ENCODE measurements at places on chromosomes 5 and 9.
A peak's percentile ranks its signal among the peaks of the same experiment; 100 is the strongest.

DNA sequence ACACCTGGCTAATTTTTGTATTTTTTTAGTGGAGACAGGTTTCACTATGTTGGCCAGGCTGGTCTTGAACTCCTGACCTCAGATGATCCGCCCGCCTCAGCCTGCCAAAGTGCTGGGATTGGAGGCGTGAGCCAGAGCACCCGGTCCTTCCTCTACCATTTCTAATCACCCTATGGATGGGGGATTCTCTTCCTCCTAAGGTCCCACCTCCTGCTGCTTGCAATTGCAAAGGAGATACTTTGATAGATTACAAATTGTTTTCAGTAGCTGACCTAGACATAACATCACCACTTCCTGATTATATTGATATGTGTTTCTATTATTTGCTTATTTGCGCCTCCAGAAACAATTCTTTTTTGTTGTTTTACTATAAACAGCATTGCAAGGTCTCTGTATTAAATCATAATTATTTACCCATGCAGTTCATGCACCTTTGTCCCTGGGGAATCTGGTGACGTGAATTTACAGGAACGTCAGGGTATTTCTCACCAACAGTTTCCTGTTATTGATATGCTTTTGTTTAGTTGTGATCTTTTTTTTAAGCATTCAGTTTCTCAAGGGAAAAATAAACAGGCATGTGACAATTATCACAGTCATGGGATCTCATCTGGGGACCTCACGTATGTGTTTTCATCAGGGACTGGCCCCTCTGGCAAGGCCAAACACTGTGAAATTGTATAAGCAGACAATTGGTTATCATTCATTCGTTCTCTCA lies 43.2 kb downstream of the ESM1 start:
- no peak for DNase-seq

GRCh38 chr9:1522219-1522767 lies 472.1 kb downstream of the DMRT2 start:
- DNase-seq, result no peak

GRCh38 chr5:132457371-132458225 lies 33.0 kb downstream of the IRF1 start:
- no peak for DNase-seq

DNA sequence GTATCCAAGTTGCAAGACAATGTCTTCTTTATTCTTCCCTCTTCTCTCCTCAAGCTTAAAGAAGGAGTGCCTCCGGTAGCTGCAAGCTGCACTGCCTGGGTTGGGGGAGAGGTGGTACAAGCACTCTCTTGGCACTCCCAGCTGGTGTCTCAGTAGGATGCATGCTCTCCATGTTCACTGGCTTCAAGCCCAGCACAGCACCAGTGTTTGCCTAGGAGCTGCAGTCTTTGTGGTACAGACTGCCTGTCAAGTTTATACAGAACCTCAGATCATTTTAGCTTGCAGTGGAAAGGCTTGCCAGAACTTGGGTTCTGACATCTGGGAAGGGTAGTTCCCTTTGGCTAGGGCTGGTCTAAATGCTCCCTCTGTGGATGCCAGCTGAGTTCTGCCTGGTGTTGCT lies 505.6 kb downstream of the MAN2A1 start:
- DNase-seq, result no peak

- DNase-seq, result no peak
Observed at GRCh38 chr9:72193478-72193881, 44.2 kb downstream of the GDA start.

DNA sequence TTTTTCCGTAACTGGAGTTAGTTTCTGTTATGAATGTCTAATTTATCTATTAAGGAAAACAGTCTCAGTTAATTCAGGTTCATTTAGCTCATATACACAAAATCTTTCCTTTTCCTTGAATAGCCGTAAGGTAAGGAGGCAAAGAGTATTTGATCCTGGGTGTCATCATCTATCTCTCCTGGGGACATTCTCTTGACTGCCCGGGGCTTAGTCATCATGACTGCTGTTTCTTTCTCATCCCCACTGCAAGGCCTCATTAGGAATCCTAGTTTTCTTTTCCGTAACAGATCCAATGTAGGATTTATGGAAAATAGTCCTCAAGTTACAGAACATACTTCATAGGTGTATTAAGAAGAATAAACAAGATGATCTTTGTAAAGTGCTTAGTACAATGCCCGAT lies 134.9 kb upstream of the CHD1 start:
- DNase-seq, result no peak

DNA sequence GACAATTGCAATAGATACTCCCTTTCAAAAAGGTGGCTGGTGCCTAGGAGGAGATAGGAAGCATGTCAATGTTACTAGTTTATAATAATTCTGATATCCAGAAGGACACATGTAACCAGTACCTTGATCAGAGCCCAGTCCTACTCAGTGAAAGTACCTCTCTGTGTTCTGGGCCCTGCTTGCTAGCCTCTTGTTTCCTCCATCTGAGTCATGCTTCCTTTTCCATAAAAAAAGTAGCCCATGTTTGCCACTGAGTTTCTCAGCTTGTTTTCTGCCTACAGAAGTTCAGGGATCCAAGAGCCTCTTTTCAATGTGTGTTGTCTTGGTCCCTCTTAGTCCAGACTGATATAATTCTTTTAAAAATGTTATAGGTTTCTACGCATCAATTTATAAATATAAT lies 149.0 kb downstream of the SSBP2 start:
- DNase-seq, result no peak

DNA sequence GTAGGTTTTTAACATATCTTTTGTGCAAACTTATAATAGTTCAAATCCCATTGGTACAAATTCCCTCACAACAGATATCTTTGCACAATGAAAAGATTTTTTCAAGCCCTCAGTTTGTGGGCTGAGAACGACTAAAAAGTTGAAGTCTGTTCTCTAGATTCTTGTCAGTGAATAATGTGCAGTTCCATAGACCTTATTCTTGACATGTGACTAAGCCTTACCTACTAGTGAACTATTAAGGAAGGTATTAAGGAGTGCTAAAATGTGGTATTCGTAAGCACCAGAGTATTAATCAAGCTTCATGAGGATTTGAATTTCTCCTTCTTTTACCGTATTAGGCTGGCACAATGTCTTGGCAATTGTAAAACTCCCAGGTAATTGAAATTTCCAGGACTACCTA lies 205.6 kb upstream of the DMRTA1 start:
- DNase-seq, result no peak

DNA sequence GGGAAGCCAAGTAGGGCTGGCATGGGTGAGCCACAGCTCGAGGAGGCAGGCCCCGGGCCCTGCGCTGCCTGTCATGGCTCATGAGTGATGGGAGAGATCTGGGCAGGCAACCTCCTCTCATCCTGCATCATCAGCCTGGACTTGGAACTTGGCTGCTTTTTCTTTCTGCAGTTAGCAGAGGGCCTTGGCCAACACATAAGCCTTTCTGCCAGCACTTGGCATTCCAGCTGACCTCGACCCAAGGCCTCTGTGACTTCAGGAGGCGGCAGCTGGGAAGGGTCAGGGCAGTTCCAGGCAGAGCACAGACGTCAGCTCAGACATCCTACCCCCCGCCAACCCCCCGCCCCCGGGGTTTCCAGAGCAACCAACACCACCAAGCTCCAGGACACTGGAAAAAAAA lies 7.6 kb downstream of the S1PR3 start:
- DNase-seq, result no peak

- DNase-seq, result no peak
Observed at GRCh38 chr9:114503009-114503408, 2.3 kb downstream of the WHRN start.

- DNase-seq, result peak; percentile 40
Observed at GRCh38 chr9:5869315-5870019, 21.2 kb upstream of the MLANA start.

DNA sequence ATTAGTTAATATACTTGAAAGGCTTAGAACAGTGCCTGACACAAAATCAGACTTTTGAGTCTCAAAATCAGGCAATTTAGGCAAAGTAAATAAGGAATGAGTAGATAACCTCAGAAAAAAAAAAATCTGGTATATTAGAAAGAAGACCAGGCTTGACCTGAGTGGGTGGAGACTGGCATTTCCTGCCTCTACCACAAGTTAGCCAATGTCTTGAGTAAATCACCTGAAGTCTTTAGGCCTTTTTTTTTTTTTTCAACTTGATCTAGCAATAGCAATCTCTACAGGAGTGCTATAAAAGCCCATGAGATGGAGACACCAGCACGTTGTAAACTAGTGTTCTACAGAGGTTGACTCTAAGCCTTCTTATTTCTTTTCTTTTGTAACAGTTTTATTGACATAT lies 104.2 kb upstream of the RASEF start:
- no peak for DNase-seq

DNA sequence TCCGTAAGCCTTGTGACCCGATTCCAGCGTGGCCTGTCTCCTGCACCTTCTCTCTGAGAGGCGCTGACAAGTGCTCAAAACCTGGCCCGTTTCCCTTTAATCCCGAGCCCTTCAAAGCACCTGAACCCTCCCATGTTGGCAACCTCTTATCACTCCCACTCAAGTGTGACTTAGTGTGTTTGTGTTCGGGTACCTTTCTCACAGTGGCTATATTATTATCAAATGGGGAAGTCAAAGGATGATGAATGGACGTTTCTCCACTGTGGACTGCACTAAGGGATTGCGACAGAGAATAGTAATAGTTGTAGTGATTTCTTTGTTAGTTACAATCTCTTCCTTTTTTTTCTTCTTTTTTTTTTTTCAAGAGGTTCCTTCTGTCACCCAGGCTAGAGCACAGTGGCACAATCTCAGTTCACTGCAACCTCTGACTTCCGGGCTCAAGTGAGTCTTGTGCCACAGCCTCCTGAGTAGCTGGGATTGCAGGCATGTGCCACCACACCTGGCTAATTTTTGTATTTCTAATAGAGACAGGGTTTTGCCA lies 65.4 kb upstream of the TNFSF8 start:
- DNase-seq, result no peak

DNA sequence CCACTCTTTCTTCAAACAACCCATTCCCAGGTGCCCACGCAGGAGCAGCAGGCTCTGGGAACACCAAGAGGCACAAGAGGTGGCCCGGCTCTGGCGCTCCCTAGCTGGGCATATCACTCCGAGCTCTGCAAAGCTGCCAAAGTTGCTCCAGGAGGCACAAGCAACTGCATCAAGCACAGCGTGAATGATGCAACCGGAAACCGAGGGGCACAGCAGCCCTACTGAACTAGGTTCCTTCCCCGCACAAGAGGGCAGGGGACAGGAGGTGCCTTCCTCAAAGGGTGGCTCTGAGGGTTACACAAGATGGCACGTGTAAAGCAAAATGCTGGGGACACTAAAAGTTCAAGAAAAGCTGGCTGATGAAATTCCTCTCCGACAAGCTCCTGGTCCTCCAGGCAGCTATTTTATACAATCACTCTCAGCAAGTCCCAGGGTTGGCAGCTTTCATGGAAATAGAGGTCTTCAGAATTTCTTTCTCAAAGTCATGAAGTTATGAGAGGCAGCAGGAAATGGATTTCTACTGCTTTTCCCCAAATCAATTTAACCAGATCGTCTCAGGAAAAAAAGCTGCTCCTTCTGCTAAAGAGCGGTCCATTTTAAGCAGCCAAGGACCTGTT lies 22.9 kb downstream of the PSMB7 start:
- no peak for DNase-seq

- no peak for DNase-seq
Observed at GRCh38 chr5:5531371-5531770, 108.9 kb downstream of the ICE1 start.

GRCh38 chr5:30414078-30414477 lies 779.4 kb upstream of the CDH6 start:
- DNase-seq, result no peak

DNA sequence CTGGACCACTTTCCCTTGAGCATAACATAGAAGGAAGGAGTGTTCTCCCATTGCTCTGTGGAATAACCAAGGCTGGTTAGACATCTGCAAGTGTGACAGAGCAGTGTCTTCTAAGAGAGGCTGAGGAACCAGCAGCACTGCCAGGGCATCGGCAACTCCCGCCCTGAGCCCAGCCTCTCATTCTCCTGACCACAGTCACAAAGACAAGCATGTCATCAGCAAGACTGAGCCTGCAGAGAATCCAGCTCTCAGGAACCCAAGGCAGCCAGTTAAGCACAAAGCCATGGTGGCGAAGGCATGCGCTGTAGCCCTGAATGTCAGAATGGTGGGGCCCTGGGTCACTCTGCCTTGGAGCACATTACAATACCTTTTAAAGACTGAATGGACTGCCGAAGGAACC lies 253.9 kb downstream of the AGTPBP1 start:
- DNase-seq, result no peak

DNA sequence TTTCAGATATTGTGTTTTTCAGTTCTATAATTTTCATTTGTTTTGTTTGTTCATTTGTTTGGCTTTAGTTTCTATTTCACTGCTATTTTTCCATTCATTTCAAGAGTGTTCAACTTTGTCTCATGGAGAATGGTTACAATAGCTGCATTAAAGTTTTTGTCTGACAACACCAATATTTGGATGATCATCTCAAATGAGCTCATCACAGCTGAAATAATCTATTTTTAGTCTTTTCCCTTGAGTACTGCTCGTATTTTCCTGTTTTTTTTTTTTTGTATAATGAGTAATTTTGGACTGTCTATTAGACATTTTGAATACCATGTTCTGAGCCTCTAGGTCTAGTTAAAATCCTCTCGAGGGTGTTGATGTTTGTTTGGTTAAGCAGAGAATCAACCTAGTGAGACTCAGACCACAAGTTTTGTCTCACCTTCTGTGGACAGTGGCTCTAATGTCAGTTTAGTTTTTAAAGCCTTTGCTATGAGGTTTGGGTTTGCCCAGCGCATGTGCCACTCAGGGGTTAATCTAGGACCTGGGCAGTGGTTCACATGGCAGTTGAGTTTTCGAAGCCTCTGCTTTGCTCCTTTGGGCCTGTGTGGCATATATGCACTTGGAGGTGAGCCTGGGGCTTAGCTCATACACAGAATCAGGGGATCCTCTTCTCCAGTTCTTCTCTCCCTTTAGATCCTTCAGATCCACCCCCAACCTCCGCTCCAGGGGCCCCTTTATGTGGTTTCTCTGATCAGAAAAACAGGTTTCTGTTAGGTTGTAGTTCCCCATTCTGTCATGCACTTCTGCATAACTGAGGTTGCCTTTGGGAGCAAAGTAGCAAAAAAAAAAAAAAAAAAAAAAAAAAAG lies 79.8 kb downstream of the ARSB start:
- DNase-seq, result no peak

DNA sequence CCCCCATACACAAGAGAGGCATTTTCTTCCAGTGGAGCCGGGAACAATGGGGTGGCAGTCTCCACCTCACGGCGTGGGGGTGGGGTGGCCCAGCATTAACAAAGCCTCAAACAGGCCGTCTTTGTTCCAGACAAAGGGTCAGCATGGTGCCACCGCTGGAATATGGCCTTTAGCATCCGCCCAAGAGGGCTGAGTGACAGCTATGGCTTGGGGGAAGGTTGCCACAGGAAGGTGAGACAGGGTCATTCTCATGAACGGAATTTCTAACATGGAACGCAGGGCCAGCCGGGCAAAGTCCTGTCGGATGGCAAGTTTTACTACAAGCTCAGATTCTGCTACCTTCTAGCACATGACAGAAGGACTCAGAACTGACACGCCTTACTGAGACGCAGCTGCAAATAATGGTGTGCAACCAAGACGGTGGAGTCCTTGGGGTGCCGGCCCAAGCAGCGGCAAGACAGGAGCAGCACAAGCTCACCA lies 64.0 kb downstream of the OTULIN start:
- DNase-seq, result no peak
